ENCODE measurements at places on chromosomes 6 and 20.

DNA sequence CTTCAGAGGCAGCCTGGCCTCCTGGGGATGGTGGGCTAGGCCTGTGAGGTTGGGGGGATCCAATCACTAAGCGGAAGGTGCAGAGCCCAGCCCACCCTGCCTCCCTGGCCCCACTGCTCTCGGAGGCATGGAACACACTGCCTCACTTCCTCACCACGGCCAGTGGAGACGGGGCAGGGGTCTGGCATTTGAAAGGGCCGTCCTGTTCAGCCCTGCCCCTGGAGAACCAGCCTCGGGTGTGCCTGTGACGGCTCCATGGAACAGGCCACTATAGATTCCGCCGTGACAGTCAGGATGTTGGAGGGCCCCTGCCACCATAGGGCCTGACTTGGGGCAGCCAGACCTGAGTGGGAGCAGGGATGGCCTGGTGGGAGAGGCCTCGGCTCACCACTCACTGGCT is 110.2 kb downstream of the DACT2 start:
- no peak for DNase-seq

GRCh38 chr20:32130965-32131364 is 21.5 kb downstream of the TM9SF4 start:
- no peak for DNase-seq

DNA sequence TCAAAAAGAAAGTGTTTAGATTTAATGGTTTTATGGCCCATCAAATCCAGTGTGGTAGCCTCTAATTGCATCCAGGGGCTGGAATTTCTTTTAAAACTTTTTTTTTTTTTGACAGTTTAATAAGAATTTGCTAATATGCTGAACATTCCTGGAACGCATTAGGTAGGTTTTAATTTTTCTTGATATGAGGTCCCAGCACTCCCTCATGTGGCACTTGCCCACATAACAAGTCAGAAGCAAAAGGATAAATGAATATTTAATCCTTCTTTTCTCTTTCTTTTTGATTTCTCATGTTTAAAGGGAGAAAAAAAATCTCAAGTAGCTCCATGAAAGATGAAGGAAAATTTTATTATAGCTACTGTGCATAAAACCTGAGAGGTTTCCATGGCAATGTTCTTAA is 13.5 kb downstream of the HAO1 start:
- DNase-seq: no peak

- DNase-seq: no peak
Measured at GRCh38 chr6:99232056-99232455, 117.4 kb downstream of the FAXC start.

- no peak for DNase-seq
Measured at GRCh38 chr20:17747431-17747846, 47.7 kb downstream of the BANF2 start.

DNA sequence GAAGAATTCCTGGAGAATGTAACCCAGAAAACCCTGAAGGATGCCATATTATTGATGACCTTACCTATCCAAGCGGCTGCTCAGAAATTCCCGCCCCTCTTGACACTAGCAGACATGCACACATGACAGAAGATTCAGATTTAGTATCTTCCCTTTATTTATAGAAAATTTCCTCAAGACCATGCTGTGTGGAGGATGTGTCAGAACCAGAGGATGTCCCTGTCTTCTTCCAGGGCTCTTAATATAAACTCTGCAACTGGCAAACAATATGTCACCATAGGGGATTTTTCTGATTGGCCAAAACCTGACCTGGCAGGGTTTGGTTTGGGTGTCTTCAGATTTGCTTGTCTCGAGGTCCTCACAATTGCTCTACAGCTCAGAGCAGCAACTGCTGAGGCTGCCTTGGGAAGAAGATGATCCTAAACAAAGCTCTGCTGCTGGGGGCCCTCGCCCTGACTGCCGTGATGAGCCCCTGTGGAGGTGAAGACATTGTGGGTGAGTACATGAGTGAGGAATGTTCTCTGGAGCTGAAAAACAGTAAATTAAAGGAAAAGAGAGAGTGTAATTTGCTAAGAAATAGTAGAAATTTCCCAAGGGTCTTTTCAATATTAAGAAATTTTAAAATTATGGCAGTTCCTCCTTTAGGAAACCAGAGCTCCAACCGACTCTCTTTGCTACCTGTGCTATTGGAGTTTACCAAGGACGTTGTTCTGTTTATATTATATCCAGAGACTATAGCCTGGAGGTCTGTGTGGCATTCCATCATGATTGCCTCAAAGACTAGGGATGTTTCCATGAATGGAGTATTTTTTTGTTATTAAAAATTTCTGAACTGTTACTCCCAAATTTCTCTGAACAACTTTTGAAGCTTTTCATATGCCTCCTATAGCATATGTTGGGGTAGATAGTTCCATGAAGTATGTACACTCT is at the start of gene HLA-DQA2:
HLA-DQA2 (plus strand) TSS at position 361 of the 930 bp plus-strand sequence; CDS start at position 414, 53 bp downstream.
- no peak for DNase-seq

DNA sequence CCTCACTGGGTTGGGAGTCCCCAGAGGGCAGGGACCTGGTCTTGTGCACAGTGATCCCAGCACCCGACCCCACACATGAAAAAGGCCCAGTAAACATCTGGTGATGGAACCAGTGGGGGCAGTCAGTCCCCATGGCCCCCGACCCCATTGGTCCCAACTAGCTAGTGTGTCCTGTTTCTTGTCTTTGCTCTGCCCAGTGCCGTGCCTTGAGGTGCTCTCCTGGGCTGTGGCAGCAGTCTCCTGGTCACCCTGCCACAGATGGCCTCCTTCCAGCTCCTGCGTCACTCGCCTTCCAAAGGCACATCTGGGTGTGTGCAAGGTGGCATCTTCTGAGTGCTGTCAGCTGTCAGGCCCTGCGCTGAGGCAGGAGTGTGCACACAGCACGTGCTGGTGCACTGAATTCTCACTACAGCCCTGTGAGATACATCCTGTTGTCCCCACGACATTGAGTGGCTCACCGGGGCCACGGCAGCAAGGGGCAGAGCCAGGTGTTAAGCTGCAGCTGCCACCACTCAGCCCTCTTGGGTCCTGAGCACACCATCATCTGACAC is 3.9 kb downstream of the NPEPL1 start:
- DNase-seq: no peak

- no peak for DNase-seq
Measured at GRCh38 chr6:16596616-16597331, 164.5 kb downstream of the ATXN1 start.

GRCh38 chr20:50456452-50457324 is 53.5 kb upstream of the PTPN1 start:
- DNase-seq: no peak

DNA sequence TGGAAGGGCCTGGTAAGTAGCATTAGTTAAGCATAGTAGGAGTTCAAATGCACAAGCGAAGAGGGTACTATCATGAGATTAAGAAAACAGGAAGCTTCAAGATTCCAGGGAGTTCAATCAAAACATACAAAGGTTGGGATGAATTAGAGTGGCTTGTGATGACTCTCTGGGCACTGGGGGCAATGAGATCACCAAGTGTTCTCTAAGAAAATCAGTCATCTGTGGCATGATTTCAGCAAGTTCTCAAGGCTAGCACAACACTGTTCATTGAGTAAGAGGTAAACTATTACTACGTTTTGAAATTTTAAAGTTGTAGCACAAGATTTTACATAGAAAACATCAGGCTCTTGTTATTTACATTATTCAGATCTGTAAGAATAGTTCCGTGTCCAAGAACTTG is 139.7 kb upstream of the FLRT3 start:
- DNase-seq: no peak

DNA sequence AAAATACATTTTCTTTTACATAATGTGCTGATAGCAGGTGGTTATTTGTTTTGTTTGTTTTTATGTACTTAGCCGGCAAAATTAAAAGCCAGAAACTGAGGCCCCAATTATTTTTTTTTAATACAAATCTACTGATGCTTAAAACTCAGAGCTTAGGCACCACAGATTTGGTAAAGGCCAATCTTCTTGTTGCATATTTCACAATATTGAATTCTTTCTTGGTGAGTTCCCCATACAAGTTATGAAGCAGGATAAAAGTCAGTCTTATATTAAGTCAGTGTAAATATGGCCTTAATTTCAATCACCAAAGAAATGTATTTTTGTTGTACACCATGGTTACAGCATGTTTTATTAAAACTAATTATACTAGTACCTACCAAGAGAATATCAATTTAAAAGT is 16.3 kb upstream of the ZDHHC14 start:
- no peak for DNase-seq

- DNase-seq: no peak
Measured at GRCh38 chr6:165729307-165729936, 66.4 kb upstream of the PDE10A start.

- DNase-seq: no peak
Measured at GRCh38 chr6:15522856-15523529, 139.8 kb downstream of the DTNBP1 start.

GRCh38 chr6:51049288-51049982 is 230.8 kb downstream of the TFAP2B start:
- no peak for DNase-seq

DNA sequence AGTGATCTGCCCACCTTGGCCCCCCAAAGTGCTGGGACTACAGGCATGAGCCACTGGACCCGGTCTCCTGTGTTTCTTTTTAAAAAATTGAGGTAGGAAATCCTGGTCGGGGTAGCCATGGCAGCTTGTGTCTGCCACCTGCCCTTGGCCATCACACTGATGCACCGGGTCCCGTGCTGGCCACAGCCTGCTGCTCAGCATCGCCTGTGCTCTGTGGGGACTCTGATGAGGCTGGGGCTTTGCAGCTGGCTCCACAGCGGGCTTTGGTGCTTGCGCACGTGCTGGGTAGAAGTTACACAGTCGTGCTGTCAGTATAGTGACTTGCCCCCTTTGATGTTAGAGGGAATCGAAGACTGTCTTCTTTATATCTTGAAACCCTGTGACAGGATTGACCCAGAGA is 66.7 kb downstream of the SMAP1 start:
- no peak for DNase-seq

DNA sequence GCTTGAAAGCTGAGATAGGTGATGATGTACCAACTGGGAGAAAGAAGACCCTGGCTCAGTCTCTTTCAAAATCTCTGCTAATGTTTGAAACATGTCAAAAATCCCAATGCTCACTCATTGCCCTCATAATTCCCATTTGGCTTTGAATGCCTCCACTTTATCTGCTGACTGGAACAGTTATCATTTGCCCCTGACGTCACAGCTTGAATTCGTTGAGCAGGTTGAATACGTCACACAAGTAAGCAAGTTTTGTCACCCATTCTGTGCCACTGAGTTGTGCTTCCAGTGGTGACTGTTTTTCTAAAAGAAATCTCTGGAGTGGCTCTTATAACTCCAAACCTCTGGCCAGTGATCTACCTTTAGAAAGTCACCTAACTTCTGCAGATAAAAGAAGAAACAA is 991.4 kb downstream of the EYS start:
- no peak for DNase-seq

GRCh38 chr6:150152891-150153876 is 10.3 kb downstream of the PPP1R14C start:
- DNase-seq: no peak

DNA sequence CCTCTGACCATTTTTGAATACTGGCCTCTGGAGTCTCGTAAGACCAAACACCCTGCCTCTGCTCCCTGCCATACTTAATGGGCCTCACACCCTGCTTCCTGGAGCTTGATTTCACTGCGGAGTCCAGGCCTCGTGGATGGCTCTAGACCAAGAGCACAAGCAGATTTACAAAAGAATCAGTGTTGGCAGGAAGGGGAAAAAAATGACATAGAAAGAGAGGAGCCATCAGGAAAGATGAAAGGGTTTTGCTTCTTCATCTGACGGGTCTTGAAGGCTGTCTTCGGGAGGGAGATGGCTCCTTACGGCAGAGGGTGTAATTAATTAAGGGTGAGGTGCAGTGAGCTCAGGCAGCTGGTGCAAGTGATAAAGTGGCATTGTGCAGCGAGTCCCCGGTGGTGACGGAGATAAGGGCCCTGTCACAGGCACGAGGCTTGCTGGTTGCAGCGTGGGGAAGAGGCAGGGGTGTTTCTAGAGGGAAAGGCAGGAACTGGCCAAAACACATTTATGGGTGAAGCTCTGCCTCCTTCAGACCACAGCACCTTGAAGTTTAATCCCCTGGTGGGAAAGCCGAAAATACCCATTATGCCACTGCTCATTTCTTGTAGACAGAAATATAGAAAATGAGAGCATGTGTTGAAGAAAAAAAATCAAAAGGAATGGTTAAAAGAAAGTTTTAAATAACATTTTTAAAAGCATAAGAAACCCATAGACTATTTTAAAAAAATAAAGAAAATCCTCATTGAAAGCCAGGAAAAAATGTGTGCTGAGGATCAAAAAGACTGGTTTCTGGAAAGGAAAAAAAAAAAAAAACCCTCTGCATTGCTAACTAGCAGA is 128.6 kb upstream of the LRFN2 start:
- DNase-seq: no peak

DNA sequence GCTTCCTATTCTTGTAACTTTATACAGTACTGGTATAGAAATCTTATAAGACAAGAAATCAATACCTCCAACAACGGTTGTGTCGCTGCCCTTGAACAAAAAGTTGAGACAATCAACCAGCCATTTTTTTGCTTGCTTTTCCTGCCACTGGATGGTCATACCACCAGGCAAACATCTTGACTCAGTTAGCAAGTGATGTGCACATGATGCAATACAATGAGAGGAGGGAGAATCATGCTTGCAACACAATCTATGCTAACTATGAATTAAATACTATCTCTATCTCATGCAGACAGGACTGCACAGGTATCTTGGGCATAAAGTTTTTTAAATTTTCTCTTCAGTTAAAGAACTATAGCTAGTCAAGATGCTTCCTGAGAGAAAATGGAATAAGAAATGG is 877.7 kb upstream of the CITED2 start:
- DNase-seq: no peak

GRCh38 chr20:50269091-50270033 is 78.7 kb downstream of the CEBPB start:
- DNase-seq: no peak

DNA sequence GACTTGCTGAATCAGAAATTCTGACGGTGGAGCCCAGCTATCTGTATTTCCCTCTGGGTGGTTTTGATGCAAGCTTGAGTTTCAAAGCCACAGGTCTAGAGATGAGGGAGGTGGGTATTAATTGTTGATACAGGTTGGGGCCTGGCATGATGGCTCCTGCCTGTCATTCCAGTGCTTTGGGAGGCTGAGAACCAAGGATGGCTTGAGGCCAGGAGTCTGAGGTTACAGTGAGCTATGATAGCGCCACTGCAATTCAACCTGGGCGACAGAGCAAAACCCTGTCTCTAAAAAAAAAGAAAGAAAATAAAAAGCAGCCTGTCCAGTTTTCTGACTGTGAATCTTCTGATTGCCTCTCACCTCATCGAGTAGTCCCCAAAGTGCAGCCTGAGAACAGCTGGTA is 184.8 kb upstream of the SASH1 start:
- DNase-seq: no peak

DNA sequence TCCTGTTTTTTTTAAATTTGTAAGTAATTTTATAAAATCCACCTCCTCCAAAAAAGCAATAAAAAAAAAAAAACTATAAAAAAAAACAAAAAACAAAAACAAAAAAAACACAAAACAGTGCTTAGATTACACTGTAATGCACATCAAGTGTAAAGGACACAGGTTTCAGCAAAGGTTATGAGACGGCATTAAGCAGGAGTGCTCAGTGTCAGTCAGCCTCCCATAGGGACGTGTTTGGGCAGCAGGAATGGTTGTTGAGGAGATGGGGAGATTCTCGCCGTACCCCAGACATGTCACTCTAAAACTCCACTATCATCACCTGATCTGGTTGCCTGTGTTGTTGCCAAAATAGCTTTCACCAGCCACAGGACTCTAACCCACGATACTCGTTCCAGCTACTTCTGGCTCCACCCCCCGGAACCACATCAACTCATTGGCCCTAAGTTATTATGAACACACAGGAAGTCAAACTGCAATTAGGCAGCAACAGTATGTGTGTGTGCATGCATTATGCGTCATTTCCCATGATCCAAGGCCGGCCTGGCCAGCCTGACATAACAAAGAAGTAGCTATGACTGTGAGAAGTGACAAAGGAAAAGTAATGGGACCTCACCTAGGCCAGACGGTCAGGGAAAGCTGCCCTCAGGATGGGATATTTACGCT is 28.7 kb downstream of the ECT2L start:
- no peak for DNase-seq

All from activated effector memory CD4-positive, alpha-beta T cell treated with Interleukin-2 at 50 U/mL for 16 hours (primary cell).